Neuronal stem cell (in vitro differentiated cells): ENCODE measurements at places on chromosomes 7 and 10.

- H3K4me3 ChIP-seq, result no peak overlapping the region
- H3K27ac ChIP-seq, result no peak overlapping the region
- peaks cover 10% of the 10 kb centered on the region for H3K4me1 ChIP-seq
- peaks cover 24% of the 10 kb centered on the region for H3K27me3 ChIP-seq
- DNase-seq, result no peak
Measured at GRCh38 chr7:140232957-140233917, 56.5 kb upstream of the KDM7A start.

- H3K4me3 ChIP-seq, result no peak overlapping the region
- H3K27me3 ChIP-seq, result no peaks in the 10 kb centered on the region
- DNase-seq, result no peak
- no peak overlapping the region for H3K27ac ChIP-seq
- H3K4me1 ChIP-seq, result peaks cover 10% of the 10 kb centered on the region
Measured at GRCh38 chr7:132309102-132309805, 267.0 kb downstream of the PLXNA4 start.

DNA sequence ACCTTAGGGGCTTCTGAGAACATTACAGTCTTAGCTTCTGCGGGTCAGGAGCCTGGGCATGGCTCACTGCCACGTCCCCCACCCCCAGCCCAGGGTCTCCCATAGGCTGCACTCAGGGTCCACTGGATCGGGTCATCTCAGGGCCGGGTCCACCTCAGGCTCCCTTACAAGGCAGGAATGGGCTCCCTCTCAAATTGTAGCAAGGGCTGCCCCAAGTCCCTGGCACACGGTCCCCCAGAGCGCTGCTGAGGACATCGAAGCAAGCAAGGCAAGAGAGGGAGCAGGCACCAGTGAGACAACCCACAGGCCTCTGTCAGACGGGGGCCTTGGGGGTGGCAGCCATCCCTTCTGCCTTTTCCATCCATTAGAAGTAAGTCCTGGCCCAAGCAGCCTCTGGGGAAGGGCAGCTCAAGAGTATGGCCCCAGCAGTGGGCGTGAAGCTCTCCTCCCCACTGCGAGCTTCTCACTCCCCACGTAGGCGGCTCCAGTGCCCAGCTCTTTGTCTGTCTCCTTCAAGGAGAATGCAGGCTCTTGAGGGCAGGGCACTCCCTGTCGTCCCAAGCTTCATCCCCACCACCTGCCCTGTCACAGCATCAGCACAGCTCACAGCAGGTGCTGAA, 18.0 kb upstream of the RET start:
- no peak overlapping the region for H3K4me3 ChIP-seq
- H3K36me3 ChIP-seq, result no peaks in the 10 kb centered on the region
- H3K4me1 ChIP-seq, result no peaks in the 10 kb centered on the region
- H3K27ac ChIP-seq, result no peak overlapping the region
- no peak for DNase-seq

- H3K27me3 ChIP-seq, result no peaks in the 10 kb centered on the region
- H3K27ac ChIP-seq, result no peak overlapping the region
- H3K36me3 ChIP-seq, result no peaks in the 10 kb centered on the region
- H3K4me1 ChIP-seq, result no peaks in the 10 kb centered on the region
- no peak overlapping the region for H3K4me3 ChIP-seq
Measured at GRCh38 chr7:101664893-101665471, 35.9 kb upstream of the MYL10 start.

DNA sequence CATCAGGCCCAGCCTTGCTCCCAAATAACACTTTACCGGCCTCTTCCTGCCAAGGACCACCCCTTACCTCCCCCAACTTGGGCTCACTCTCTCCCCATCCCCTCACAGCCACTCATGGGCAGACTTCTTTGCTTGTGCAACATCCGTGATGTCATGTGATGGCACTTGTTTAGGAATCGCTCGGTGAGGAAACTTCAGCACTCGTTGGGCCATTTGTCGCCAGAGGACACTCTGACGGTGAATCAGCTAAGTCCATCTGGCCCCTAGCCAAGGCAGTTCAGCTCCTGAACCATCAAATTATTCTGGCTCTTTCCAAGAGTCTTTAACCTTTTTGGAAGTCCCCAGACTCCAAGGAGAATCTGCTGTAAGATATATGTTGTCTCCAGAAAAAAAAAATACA, 19.2 kb downstream of the BTBD16 start:
- H3K4me3 ChIP-seq, result no peak overlapping the region
- no peaks in the 10 kb centered on the region for H3K4me1 ChIP-seq
- no peak overlapping the region for H3K27ac ChIP-seq
- peaks cover 21% of the 10 kb centered on the region for H3K27me3 ChIP-seq
- no peak for DNase-seq

- no peaks in the 10 kb centered on the region for H3K4me1 ChIP-seq
- H3K4me3 ChIP-seq, result peak overlapping the region; percentile 10
- no peak for DNase-seq
- H3K27ac ChIP-seq, result no peak overlapping the region
- no peaks in the 10 kb centered on the region for H3K27me3 ChIP-seq
- H3K36me3 ChIP-seq, result no peaks in the 10 kb centered on the region
Measured at GRCh38 chr7:80312139-80312661, 177.6 kb downstream of the GNAI1 start.
